ENCODE measurements at places on chromosomes 7 and 10.

- DNase-seq: no peak
Measured at GRCh38 chr7:43041724-43042123, 70.7 kb upstream of the HECW1 start.

- DNase-seq: no peak
Measured at GRCh38 chr10:3169673-3170072, 2.9 kb downstream of the PITRM1 start.

GRCh38 chr7:151923097-151923876, 33.0 kb upstream of the GALNTL5 start:
- DNase-seq: no peak

DNA sequence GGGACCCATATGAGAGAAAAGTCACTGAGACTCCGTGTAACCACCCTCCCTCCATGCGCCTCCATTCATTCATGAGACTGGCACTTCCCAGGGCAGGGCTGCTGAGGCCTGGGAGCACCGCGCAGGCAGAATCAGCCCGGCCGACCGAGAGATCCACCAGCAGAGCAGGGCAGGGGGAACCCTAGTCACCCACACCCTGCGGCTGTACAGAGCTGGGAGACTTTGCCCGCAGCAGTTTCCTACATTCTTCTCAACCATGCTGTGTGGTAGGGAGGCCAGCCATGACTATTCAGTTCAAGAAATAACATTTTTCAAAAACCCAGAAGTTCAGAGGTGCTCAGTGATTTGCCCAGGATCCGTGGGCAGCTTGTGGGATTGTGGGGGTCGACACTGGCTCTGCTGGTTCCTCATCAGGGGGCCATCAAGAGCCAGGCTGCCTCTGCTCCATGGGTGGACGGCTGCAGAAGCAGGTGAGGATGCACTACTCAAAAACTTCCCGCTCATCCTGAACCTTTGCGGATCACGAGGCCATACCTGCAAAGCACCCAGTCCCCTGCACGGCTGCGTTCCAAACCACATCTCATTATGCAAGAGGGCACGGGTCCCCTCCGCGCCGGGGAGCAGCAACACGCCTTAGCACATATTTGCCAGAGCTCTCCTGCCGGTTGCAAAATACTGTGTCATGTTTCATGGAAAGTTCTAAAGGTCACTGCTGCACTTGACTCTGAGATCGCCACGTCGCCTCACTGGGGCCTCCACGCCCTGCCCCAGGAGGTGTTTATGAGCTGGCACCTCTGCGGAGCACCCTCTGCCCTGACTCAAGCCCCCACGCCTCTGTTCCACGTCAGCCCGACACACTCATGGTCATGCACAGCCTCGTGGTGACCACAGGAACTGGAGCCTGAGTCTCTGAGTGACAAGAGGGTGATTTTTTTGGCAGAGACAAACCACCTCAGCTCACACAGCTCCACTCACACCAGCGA, 132.0 kb downstream of the PRKAG2 start:
- DNase-seq: no peak

GRCh38 chr7:33933611-33934281, 28.4 kb downstream of the BMPER start:
- DNase-seq: no peak

DNA sequence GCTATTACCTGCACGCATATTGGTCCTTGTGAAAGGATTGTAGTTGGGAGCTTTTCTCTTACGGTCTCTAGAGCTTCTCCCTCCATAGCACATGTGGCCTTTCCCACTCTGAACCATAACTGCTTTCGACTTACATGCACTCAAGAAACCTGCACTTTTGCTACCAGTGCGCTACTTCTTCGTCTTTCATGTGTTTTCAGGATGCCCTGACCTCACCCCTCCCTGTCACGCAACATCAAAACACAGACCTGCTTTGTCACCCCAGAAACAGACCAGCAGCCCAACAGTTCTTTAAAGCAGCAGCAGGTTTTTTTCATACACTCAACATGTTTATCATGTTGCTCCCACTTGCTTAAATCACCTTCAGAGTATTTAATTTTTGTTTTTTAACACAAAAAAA, 243.5 kb upstream of the TCF7L2 start:
- DNase-seq: no peak

GRCh38 chr7:37483627-37484026, 35.0 kb upstream of the ELMO1 start:
- no peak for DNase-seq

DNA sequence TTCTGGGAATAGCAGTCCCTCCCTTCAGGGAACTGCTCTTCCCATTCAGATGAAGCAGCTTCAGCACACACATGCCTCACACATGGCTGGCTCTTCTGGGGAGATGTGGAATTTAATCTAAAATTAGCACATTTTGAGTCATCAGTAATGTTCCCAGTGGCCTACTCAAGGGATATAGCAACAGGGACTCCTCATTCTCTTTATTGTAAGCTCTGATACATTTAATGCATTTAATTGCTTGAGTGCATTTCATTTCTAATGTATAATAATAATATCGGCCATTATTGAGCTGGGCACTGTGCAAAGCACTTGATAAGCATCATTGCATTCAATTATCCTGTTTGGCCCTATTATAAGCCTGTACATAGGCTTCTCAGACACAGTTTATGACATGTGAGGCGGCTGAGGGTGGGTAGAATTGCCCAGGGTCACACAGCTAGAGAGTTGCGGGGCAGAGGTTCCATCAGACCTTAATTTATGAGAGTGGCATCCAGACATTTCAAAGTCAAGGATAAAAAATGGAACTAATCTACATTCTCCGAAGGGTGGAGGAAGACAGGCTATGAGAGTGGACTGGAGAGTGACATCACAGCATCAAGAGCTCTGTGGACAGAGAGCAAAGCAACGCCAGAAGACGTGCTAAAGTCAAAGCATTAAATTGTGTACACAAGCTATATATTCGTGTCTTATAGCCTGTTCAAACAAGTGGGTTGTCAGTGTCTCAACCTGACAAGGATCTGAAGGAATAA, 76.8 kb downstream of the LANCL2 start:
- DNase-seq: no peak

DNA sequence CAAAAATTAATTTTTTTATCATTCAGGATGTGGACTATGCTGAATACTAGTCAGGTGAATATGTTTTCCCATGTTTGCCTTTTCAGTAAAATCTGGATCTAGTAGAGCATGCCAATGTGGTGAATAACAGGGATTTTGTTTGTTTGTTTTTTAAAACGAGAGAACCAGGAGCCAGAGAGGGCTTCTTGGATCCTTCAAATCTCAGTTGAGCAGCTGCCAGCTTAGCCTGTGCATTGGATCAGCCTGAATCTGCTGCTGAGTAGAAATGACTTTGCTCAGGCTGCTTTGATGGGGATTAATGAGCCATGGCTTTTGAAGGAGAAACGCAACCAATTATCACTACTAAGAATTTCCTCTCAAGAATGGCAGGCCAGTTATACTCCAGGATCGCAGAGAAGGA, 493.8 kb downstream of the ARL4A start:
- no peak for DNase-seq

DNA sequence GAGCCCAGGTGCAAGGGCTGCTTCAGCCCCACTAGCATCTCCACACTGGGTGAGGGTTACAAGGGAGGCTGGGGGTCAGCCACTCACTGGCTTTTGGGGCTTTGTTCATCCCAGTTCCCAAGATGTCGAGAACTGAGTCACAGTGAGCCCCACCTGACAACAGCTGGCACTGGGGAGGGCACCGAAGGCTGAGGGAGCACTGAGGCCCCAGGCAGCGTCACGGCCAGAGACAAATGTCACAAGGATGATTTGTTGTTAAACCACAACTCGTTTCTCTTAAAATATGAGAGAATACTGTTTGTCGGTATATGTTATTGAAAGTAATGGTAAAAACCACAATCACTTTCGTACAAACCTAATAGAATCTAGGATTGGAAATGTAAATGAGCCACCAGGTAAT, 219.9 kb downstream of the CELF2 start:
- no peak for DNase-seq

DNA sequence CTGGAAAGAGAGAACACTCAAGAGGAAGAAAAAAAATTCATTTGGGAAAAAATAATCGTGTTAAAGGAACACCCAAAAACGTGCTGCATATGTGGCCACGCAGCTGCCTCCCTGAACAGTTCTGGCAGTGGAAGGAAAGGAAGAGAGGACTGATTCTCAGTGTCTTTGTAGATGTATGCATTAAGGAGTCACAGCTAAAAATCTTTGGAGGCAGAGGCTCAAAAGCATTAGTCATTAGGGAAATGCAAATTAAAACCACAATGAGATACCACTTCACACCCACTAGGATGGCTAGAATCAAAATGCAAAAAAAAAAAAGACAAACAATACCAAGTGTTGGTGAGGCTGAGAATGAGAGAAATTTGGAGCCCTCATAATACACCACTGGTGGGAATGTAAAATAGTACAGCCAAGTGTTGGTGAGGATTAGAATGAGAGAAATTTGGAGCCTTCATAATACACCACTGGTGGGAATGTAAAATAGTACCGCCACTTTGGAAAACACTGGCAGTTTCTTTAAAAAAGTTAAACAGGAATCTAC, 134.7 kb downstream of the SLIT1 start:
- no peak for DNase-seq

DNA sequence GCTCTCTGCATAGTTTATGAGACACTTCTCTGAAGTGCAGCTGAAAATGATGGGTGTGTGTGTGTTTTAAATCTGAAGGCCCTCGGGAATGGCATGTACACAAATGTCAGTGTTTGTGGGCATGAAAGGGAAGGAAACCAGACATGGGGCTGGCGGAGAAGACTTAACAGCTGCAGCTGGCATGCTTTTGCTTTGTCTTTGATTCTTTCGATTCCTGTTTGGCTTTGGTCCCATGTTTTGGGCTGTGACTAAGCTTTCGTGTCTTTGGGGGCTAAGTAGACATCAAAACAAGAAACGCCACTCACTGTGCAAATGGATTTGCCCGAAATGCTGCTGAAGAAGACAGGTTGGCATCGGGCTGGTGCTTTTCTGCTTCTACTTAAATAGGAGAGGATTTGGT, 179.3 kb downstream of the PFKFB3 start:
- DNase-seq: peak; percentile 10

DNA sequence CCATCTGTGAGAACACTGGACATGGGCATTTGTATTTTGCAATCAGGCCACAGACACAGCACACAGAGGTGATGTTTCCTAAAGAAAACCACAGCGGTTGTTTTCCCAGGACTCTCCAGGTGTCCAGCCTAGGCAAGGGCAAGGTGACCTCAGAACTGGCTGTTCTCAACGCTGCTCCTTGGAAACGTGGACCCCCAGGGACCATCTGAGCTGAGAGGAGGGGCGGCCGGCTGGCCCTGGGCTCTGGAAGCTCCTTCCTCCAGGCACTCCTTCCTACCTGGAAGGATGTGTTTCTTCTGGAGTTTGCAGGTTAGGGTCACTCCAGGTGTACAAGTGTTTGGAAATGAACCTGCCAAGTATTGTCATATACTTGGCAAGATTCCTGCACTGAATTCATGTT, 103.1 kb downstream of the ADARB2 start:
- DNase-seq: no peak

DNA sequence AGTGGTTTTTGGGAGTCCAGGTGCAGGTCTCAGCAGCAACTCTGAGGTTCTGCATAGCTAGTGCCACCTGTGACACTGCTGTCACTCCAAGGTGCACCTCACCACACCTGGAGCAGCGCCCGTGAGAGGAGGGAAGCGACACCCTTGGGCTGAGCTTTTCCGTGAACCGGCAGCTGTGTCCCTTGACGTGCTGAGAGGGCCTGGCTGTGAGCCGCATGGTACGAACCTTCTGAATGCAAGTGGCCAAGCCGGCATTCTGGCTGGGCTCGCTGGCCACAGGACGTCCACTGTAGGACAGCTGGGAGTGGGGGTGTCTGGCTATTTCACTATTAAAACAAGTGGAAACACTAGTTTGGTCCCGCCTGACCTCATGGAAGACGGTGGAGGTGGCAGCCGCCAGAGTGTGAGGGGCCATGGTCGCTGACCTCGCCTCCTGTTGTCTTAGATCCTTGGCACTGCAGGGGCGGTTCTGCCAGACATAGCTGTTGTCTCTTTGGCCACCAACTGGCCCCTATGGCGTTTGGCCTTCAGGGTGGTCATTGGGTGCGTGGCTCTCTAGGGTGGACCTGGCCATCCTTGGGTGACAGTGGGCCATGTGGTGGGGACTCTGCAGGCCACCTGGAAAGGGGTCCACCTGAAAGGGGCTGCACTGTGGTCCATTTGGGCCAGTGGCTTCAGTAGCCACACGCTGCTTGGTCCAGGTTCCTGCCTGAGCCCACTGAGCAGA, 12.9 kb downstream of the INPP5A start:
- no peak for DNase-seq

DNA sequence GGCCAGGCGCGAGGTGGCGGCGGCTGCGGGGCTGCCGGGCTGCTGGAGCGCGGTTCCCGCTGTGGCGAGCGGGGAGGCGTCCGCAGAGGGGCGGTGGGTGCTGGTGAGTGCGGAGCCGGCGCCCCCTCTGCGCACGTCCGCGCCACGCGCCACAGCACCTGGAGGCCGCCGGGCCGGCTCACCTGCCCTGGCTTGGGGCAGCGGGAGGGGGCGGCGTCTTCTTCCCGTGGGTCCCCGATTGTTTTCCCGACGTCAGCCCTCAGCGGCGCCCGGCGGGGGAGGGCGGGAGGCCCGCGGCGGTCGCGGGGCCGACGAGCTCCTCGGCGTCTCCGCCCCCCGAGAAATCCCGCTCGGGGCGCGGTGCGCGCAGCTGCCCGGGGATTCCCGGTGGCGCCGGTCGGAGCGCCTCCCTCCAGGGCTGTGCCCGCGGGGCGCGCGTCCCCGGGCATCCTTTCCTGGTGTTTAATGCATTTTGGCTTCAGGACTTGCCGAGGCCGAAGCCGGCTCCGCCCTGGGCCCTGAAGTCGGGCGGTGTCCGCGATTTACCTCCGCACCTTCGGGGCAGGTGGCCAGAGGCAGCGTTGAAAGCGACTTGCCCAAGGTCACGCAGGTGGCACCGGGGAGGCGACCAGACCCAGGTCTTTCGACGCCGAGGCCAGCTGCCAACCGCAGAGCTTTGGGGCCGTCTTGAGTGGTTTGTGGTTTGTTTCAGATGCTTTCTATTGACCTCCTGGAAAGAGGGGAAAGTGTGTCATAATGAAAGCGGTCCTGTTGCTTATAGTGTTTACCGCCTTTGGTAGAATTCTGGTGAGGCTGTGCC, 561 bp downstream of the PLEKHA1 start:
- peak; percentile 64 for DNase-seq

Measured in stimulated activated CD4-positive, alpha-beta T cell treated with anti-CD3 and anti-CD28 coated beads, Interleukin-12 subunit alpha, Interleukin-12 subunit beta, amount 100 ng/mL, for 4 hours (primary cell).